ENCODE measurements at places on chromosomes 3 and 15.

- no peak for DNase-seq
Measured at GRCh38 chr15:23422099-23422945, 24.7 kb downstream of the GOLGA6L2 start.

- no peak for DNase-seq
Measured at GRCh38 chr15:65921780-65922179, 52.5 kb downstream of the RAB11A start.

DNA sequence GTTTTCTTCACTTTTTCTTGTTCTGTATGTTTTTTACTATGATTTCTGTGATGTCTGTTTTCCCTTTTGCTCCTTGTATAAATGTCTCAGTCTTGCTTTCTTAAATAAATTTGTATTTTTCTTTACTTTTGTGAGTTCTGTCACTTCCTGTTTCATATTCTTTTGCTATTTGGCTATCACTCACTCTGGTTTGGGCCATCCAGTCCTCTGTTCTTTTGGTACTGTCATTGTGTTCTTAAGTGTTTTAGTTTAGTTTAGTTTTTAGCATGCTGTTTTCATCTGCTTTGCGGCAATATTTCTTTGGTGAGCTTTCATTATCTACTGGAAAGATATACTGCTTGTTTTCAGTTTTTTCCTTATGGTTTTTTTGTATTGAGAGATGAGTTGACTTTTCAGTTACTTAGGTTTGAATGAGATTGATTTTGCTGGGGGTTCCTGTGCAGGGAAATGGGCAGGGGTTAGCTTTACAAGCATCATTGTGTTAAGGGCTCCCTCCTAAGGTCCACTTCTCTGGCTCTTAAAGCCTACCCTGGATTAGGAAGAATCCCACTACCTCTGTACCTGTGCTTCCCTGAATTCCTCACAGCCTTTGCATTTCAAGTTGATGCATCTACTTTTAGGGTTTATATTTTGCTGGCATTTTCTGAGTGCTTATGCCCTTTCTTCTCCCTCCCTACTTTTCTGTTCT, 35.1 kb downstream of the PDCD6IP start:
- DNase-seq = no peak

DNA sequence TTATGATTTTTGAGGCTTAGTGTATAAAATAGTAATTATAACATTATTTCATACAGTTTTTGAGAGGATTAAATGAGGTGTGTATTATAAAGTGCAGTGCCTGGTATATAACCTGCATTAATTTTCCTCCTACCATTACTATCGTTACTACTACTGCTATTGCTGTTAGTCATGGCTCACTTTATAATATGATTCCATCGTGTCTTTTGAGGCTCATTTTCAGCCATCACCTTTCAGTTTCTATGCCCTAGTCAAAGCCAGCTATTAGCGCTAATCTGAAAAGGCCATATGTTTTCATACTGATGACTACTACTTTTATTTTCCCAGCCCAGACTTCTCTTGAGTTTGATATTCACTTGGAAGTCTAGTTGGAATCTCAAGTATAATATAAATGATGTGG, 5.5 kb downstream of the MEF2A start:
- DNase-seq = no peak

GRCh38 chr3:169992156-169992555, 25.5 kb downstream of the SEC62 start:
- no peak for DNase-seq

- no peak for DNase-seq
Measured at GRCh38 chr15:71082803-71083202, 32.5 kb upstream of the THSD4 start.

GRCh38 chr3:139764069-139764905, 86.5 kb upstream of the NMNAT3 start:
- no peak for DNase-seq

GRCh38 chr3:165197481-165197800, 1.3 kb upstream of the SLITRK3 start:
- no peak for DNase-seq

GRCh38 chr15:58977887-58978286, 9.6 kb upstream of the RNF111 start:
- DNase-seq = no peak

DNA sequence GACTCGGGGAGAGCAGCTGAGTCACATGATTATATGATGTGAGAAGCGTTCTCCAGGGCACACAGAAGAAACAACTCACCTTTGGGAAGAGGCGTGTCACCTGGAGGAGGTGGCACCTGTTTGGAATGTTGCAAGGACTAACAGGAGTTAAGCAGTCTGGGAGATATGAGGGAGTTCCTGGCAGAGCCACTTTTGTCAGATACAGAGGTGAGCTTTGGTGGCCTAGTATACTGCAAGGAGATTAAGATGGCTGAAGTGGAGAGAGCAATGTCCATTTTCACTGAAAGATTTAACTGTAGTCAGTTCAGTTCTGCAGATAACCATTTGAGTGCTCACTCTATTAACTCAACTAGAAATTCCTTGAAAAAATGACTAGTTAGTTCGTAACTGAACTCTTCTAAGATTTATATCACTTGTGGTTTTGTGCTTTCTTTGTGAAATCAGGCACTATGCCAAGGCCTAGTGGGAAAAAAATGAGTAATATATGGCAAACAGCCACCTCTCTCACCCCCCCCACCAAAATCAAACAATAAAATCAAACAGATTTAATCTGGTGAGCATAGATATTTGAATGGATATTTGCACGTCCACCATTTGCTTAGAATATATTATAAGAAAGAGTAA, 61.3 kb downstream of the CRYBG3 start:
- DNase-seq = no peak

DNA sequence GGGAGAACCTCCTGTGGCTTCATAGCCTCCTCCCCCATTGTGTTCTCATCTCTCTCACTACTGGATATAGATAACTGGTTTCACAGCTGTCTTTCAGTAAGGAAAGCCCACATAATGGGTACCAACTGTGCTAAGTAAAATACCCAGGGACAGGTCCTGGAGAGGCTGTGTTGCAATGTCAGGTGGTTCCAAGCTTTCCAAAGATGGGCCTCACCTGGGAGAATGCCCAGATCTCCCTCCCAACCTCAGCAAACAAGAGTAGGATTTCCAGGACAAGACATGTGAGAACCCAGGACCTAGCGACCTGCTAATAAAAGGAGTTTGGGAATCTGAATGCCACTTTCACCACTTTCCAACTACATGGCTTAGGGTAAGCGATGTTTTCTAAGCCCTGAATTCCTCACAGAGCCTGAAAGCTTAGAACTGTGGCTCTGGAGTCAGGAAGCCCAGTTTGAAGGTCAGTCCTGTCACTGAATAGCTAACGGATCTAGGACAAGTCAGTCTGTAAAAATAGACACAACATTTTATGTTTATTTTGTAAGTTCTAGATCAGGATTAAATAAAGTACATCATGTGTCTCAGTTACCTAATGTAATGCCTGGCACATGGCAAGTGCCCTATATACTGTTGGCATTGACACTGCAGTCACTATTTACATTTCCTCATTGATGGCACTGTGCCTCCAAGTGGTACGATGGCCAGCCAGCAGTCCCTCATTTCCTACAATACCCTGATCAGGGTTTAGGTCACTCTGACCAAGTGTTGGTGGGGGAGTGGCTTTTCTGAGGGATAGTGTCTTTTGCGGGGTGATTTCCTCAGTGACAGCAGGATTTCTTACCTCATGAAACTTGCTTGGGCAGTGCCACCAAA, 11.9 kb downstream of the CERS3 start:
- DNase-seq = no peak
